ENCODE measurements at places on chromosomes 11 and 22. TPM values are rescaled to one million over a fixed set of nuclear protein-coding genes. Genes with fewer than 3 reads are reported as not detected.

- H3K4me3 ChIP-seq: no peak overlapping the region
- H3K27me3 ChIP-seq: no peaks in the 10 kb centered on the region
- peak; percentile 6 for DNase-seq
- no peaks in the 10 kb centered on the region for H3K36me3 ChIP-seq
These were observed 84.8 kb downstream of the UVRAG start for GRCh38 chr11:75899806-75900205.

The RIMBP3C gene
- 0.11 TPM for polyA plus RNA-seq

DNA sequence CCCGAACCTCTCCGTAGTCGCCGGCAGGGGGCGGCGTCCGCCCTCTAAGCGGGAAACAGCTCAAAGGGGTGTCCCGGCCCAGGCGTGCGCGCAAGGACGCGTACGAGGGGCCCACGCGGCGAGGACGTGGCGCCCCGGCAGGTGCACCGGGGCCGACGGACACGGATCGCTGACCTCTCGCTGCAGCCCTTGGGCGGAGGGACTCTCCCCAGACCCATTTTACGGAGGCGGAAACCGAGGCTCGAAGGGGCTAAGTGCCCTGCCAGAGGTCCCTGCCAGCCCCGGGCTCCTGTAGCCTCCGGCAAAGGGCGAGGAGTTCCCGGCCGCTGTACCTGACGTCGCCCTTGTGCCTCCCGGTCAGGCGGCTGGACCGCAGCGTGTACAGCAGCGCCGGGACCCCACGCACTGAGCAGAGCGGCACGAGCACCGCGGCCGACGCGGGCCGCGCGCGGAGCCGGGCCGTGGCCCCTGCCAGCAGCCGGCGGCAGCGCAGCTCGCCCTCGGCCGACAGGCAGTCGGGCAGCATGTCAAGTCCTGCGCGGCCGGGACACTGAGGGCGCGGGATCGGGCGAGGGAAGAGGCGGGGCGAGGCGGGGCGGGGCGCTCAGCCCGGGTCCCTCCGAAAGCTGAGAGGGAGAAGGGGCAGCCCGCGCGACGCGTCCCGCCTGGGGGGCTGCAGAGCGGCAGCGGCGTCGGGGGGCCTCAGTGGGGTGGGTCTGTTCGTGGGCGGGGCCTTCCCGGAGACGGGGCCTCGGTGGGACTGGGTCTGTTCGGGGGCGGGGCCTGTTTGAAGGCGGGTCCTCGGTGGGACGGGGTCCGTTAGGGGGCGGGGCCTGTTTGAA, at the start of gene NUDT8:
NUDT8 (minus strand) TSS at position 552 of the 842 bp plus-strand sequence; CDS start at position 526, 26 bp downstream.
- peak within 1 kb of the TSS; percentile 56 for H3K4me3 ChIP-seq
- H3K36me3 ChIP-seq: no peaks in the 10 kb centered on the region
- no peaks in the 10 kb centered on the region for H3K27me3 ChIP-seq
- H3K4me1 ChIP-seq: peaks cover 20% of the 10 kb centered on the region

- H3K4me1 ChIP-seq: peaks cover 13% of the 10 kb centered on the region
- H3K27me3 ChIP-seq: no peaks in the 10 kb centered on the region
These were observed 2.6 kb downstream of the ALG12 start for GRCh38 chr22:49915610-49916009.

DNA sequence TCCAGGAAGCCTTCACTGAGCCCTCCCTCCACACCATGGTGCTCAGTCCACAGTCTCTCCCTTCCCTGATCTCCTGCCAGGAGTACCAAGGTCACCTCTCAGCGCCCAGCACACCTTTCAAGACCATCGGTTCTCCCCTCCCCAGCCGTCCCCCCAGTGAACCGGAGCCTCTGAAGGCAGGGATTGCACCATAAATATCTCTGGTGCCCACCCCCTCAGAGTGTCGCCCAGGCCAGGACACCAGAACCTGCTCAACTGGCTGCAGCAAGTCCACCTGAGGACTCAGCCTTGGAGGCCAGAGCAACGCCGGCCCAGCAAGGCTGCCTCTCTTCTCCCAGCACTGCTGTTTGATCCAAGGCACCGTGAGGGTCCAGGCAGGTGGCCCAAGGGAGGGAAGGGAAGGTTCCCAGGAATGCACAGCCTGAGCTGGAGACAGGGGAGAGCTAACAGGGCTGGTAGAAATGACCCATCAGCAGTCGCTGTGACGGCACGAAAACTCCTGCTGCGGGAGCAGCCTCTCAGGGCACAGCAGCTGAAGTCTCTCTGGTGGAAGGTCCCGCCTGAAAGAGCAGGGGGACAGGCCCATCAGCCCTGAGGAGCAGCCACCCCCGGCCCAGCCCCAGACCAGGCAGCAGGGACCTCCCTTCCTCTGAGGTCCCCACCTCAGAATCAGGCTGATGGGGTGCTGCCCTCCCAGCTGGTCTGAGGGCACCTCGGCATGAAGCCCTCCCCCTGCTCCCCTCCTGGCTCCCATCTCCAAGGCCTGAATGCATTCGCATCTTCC, 80.3 kb downstream of the BUD13 start:
- H3K27me3 ChIP-seq: peaks cover 42% of the 10 kb centered on the region
- DNase-seq: no peak
- H3K4me1 ChIP-seq: no peaks in the 10 kb centered on the region
- no peak overlapping the region for H3K4me3 ChIP-seq
- H3K36me3 ChIP-seq: no peaks in the 10 kb centered on the region
- H3K27ac ChIP-seq: no peak overlapping the region

DNA sequence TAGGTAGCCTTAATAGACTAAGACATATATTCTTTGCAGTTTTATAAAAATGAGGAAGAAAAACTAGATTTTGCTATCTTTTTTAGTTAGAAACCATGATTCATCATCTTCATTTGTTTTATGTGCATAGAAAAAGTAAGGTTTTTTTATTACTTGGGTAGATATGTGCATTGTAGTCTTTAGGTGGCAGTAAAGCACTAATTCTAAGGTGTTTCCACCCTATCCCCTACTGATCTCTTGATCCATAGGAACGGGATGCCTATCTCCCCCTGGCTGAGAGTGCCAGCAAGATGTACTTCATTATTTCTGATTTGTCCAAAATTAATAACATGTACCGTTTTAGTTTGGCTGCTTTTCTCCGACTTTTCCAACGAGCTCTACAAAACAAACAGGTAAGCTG, 148.1 kb downstream of the DYNC2H1 start:
- H3K27me3 ChIP-seq: no peaks in the 10 kb centered on the region

- no peaks in the 10 kb centered on the region for H3K27me3 ChIP-seq
- no peaks in the 10 kb centered on the region for H3K36me3 ChIP-seq
- H3K4me1 ChIP-seq: no peaks in the 10 kb centered on the region
These were observed 61.1 kb downstream of the SPECC1L start for GRCh38 chr22:24331468-24332440.

Data from left lung (tissue), 14 donors.